ENCODE measurements at places on chromosomes 5 and 9. TPM values are rescaled to one million over a fixed set of nuclear protein-coding genes. Genes with fewer than 3 reads are reported as not detected.

PCDHA13 gene
- total RNA-seq: 20.9 TPM

FAM219A gene
- 23.1 TPM for total RNA-seq

PRRC2B gene
- 118 TPM for total RNA-seq

CTSV gene
- total RNA-seq: 0.94 TPM

HEMGN gene
- 3.9 TPM for total RNA-seq

AIF1L gene
- 17.8 TPM for total RNA-seq

DNA sequence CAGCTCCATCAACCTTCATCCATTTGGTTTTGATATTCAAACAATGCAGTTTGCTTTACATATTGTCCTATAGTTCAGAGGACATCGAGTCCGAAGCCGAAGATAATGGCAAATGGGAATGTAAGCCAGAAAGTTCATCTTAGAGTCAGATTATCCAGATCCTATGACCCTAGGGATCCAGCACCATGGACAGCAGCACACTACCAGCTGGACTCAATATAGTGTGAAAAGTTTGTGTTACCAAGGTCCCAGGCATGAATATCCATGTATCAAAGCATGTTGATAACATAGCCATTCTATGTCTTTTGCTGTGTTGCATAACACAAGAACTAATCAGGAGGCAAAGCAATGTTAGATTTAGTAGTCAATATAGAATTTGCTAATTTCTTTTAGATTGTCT, 46.3 kb downstream of the FSTL4 start:
- no peak for DNase-seq

DNA sequence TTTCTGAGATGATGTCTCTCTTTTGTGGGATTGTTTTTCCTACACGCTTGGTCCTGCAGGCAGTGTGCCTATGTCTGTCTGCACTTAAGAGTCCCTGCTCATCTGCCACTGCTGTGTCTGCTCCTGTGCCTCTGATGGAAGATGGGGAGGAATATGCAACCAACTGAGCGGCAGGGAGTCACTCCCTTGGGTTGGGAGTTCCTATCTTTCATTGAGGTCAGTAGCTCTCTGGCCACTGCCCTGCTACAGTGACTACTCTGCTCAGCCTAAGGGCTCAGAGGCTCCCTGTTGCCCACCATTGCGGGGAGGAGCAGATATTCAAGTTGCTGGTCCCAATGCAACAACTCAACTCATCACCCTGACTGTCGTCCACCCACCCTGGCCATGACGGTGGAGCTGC, 13.4 kb upstream of the FAM163B start:
- no peak for DNase-seq

- no peak for DNase-seq
These were observed 149.7 kb upstream of the SV2C start for GRCh38 chr5:75933489-75933888.

DNA sequence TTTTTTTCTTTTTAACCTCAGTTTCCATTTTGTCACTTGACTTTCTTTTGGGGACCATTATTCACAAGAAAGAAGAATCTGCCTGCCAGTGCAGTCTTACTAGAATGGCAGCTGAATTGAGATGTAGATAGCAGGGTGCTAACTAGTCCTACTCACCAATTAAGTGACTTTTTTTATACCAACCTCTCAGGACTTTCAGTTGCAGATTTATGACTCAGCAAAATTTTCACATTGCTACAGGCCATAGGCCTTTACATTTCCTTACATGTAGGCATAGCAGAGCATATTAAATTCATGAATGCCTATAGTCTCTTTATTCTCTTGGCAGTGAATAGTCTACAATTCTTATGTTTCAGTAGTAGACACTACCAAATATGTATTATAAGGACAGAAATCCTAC, 54.0 kb upstream of the FKTN start:
- DNase-seq: no peak

DNA sequence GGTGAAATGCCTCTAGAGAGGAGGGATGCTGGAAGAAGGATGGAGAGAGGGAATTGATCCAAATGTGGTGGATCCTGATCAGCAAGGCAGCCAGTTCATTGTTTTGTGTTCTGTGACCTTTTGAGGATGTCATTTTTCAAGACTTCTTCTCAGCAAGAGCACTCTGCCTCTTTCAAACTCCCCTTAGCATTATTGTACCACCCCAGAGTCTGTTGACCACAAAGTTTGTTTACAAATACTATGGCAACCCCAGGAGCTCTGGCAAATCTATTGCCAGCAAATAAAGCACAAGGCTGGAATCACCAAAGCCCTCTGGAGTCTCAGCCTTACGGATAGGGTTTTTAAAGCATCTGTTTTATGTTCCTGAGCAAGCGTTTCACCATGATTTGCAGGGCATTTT, 76.2 kb upstream of the SLC1A3 start:
- DNase-seq: no peak

DNA sequence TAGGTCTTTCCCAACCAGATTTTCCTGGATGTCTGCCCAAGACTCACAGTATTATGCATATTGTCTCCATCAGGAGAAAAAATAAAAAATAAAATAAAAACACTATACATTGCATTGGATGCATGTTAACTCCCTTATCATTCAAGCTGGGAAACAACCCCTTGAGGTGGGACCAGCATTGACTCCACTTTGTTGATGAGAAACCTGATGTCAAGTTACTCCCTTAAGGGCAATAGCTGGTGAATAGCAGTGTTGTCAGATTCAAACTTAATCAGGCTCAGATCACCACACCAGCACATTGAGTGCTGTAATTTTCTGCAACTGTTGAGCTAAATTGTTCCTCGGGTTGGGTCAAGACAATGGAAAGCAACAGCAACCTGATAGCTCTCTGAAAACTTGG, 264.0 kb upstream of the TRIM32 start:
- DNase-seq: no peak

- DNase-seq: no peak
These were observed 47.9 kb upstream of the BASP1 start for GRCh38 chr5:17169507-17169906.

DNA sequence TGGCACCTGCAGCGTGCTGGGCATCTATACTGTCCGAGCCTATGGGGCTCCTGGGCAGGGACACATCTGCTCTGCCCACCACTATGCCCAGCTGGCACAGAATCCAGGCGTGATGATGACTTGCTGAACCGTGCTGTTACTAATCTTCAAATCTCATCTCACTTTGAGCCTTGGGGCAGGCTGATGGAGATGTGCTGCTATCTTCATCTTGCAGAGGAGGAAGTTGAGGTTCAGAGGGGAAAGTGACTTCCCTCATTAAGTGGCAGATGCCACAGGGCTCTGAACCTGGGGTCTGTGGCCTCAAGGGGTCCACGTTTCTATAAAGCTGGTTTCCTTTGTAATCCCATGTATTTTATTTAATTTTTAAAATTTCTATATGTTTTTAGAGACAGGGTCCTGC, 4.7 kb downstream of the SLC2A6 start:
- no peak for DNase-seq

DNA sequence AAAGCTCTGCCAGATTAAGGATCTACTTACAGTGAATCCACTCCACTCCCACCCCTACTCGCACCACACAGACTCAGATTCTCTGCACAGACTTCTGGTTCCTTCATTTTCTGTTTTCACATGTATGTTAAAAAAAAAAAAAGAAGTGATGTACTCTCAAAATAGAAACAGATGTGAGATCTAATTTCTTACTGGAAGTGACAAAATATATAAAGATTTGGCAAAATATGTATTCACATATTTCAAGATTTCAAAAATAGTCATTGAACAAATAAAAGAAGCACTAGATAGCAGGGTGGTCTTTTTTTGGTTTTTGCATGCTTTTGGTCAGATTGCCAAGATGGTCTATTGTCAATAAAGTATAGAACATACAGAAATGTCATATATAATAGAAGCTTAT, 379.2 kb downstream of the TMEM167A start:
- DNase-seq: no peak
